ENCODE measurements at places on chromosomes 7 and 10.

DNA sequence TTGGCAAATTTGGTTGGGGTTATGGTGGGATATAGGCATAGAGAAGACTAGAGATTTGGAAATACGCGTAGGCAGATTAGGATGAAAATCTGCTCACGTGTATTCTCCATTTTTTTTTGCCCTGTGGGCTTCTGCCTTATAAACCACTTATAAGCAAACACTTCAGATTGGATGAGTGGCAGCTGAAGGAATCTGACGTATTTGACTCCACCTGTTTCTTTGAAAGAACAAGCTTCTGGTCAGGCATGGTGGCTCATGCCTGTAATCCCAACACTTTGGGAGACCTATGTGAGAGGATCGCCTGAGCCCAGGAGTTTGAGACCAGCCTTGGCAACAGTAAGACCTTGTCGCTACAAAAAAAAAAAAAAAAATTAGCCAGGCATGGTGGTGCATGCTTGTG is 5.1 kb downstream of the STK31 start:
- no peak for DNase-seq

DNA sequence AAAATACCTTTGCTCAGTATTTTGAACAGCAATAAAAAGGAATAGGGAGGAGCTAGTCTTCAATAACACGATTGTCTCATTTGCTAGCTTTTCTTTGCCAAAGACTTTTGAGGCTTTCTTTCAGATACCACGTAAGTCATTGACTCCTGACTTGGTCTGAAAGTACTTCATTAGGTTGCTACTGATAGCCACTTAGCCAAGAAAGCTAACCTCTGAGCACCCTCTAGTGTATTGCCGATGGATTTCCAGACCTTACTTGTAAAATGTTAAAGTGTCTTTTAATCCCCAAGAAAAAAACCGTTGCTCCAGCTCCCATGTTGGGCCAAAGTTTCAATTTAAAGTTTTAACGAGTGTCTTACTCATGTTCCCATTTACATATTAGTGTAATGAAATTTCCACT is 63.4 kb upstream of the STRIP2 start:
- DNase-seq = no peak

GRCh38 chr7:27158436-27159265 is 2.2 kb upstream of the HOXA7 start:
- DNase-seq = no peak

GRCh38 chr7:20240080-20240926 is 23.1 kb upstream of the MACC1 start:
- DNase-seq = no peak

GRCh38 chr7:89077992-89078391 is 282.5 kb upstream of the TEX47 start:
- no peak for DNase-seq

DNA sequence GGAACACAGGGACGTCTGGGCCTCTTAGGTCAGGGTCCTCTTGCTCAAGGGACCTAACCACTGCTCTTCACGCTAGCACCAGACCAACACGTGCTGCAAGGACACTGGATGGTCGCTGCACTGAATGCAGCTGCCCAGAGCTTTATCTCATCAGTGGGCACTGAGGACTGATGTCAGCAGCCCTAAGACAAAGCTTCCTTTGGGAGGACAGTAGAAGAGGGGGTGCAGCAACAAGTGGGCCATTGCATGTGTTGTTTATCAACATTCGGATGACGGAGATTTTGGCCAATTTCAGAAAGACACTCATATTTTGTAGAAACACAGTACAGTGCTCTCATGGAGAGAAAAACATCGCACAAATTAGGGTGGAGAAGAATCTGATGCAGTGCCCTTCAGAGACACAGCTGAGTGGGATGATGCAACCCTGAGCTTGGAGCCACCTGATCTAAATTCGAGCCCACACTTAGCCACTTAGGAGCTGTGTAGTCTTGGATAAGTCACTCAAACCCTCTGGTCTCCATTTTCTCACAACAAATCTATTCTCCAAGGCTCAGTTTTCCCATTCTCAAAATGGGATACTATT is 1.7 kb downstream of the OPALIN start:
- peak; percentile 97 for DNase-seq

DNA sequence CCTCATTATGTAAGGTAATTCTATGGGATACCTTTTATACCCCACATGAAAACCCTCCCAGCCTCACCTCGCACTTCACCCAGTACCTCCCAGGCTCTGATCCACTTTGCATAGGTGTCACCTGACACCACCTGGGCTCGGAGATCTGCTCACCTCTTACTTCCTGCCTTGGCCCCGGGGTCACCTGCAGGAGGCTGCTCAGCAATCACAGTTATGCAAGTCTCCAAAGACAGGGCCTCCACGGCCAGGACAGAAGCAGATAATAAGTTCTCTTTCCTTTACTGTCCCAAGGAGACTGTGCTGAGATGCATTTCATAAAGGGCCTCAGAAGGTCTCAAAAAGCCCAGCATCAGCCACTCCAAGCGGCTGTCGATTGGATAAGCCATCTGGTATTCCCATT is 112.4 kb upstream of the PPP2R2D start:
- DNase-seq = no peak

DNA sequence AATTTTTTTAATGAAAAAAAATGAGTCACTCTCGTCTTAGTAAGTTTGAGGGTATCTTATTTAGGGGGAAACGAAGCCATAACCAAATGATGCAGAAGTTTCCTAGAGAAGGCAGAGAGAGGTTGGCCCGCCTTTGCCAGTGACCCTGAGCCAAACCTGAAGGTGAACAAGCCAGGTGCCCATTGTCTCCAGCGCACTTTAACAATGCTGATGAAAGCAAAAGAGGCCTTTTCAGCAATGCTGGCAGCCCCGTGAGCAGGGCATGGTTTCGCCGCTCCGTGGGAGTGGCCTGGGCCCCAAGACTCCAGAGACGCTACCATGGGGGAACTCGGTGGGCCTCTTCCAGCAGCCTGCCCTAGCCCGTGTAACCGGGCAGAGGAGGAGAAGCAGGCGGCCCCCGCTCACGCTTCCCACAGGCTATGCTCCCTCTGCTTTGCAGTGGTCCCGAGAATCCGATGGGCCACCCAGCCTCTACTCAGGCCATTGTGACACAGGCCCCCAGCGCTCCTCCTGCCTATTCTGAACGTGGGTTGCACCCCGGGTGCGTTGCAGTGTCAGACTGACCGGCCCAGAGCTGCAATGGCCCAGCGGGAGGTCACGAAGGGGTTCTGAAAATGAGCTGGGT is 14.0 kb upstream of the UNCX start:
- no peak for DNase-seq

- DNase-seq = no peak
These were observed 21.1 kb downstream of the CRPPA start for GRCh38 chr7:16399916-16400892.

- DNase-seq = no peak
These were observed 207.9 kb downstream of the CACNA2D1 start for GRCh38 chr7:82235713-82236112.

- no peak for DNase-seq
These were observed 473.5 kb upstream of the AKR1E2 start for GRCh38 chr10:4352414-4352961.

DNA sequence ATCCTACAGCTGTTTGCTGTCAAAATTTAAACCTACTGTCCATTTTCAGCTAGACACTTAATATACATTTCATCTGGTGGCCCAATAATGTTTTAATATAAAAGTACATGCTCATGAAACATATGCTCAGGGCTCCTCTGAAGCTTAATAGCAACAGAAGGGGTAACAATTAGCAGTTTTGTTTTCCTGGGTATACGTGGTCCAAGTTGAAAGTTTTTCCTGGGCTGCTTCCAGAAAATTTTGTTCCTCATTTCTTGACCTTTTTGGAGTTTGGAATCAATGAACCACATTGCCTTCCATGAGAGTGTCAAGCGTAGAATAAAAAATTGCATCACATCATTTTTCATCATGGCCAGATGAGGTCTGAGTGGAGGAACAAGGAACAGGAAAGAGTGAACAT is 537.3 kb upstream of the MGMT start:
- no peak for DNase-seq

DNA sequence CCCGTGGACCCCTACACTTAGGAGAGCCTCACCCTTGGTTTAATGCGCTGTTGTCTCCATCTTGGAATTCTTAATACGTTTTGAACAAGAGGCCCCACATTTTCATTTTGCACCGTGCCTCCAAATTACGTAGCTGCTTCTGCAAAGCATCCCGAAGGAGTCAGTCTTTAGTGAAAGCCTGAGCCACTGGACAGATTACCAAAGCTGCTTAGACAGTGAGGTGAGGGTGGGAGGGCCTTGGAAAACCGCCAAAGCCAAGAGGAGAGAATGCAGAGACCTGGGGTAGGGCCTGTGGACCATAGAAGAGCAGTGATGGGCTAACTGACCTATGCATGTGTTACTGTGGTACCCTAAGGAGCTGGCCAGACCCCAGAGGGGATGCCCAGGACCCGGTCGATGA is 4.2 kb upstream of the TCAF1 start:
- no peak for DNase-seq

DNA sequence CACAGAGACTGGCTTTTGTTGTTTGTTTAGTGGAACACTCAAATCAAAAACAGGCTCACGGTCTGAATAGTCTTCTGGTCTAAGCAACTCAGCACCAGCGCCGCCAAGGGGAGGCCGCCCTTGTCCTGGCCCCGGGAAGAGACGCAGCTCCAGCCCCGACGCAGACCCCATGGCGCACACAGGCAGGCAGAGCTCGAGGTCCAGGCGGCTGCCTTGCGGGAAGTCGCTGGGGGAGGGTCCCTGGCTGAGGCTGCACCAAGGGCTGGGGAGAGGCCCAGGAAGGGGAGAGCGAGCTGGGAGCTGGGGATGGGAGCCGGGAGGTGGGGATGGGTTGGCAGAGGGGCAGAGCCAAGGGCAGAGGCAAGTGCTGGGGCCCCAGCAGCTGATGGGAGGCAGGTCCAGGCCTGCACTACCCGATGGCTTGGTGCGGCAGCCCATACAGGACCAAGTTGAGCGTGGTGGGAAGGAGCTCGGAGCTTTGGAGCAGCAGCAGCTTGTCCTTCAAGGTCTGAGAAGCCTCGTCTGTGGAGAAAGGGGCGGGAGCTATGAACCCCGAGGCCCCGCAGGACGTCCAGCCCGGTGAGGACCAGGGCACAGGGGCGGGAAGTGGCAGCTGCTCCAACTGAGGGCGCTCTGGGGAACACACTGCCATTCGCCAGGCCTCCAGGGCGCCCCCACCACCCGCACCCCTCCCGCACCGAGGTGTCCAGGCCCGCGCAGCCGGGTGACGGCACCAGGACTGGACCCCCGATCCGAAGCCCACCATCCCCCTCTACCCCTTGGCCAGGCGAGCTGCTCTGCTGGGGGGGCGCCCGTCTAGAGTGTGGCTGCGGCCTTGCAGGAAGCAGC is 22.7 kb upstream of the NKX6-2 start:
- DNase-seq = no peak

- peak; percentile 74 for DNase-seq
These were observed 246.2 kb downstream of the SLC25A13 start for GRCh38 chr7:96075510-96076349.

- DNase-seq = no peak
These were observed 190.9 kb downstream of the FANK1 start for GRCh38 chr10:126087153-126087680.

DNA sequence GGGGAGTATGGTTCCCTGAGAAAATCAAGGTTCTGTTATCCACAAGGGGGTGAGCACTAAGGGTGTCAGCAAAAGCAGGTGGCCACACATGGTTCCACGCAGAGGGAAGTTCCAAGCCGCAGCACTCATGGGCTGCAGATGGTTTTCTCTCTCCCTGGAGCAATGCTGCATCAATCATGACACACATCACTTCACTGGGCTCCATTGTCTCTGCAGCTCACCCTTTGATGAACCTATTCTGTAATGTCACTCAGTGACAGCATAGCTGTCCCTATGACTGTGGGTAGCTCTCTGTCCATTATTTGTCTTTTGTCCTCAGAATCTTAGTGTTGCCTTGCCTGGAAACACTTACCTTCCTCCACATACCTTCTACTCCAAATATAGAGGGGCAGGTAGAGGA is 34.8 kb downstream of the LRRC18 start:
- no peak for DNase-seq

- peak; percentile 57 for DNase-seq
These were observed 52.5 kb downstream of the CSGALNACT2 start for GRCh38 chr10:43190775-43191174.

- DNase-seq = no peak
These were observed 1439.9 kb upstream of the CELF2 start for GRCh38 chr10:9577746-9578145.

DNA sequence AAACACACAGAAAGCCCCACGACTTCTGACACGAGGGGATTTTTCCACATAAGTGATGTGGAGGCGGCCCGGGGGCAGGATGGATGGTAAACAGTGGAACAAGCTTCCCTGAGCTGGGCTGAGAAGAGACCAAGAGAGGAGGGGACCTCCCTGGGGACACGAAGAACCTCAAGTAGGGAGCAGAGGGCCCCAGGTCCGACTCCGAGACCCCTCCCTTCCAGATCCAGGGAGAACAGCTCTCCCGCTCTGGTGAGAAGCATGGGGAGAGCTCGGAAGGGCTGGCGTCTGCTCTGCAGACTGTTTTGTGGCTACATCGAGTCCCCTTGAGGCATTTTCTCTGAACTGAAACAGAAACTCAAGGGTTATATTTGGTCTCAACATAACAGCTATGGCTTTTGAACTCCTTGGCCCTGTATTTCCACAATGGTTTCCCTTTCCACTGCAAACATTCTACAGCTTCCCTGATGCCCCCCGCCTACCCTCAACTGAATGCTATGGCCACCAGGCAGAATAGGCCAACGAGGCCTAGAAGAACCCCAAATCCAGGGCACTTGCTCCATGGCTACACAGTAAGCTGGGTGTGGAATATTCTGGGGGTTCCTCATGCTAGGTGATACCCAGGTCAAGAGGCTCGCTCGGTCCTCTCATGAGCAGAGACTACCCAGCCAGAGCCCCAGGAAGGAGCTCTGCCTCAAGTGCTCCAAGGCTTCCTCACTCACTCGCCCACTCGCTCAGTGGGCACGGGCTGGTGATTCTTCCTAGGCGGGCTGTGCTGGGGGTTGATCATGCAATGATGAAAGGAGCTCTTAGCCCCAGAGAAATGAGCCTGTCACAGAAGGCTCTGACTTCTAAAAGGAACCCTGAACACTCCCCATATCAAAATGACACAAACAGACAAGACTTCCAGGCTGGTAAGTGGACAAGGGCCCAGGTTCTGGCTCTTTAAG is 47.5 kb downstream of the FAM53B start:
- no peak for DNase-seq

DNA sequence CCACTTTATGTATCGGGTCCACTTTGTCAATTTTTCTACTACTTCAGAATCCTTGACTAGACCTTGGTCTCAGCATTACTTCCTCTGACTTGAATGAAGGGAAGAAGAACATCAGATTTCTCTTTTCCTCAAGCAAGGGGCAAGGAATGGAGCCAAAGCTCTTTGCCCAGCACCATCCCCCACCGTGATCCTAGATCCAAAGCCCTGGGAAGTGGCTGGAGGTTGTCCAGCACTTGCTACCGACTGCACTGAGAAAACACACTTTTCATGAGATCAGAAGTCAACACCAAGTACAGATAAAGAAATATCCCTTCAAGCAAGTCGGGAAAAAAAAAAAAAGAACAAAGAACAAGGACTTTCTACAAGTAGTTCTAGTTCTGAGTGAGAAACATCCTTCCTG is 102.1 kb upstream of the DDC start:
- DNase-seq = no peak

GRCh38 chr7:101173752-101174244 is 6.3 kb downstream of the NAT16 start:
- DNase-seq = no peak
